ENCODE measurements at places on chromosomes 11 and 22. TPM values are rescaled to one million over a fixed set of nuclear protein-coding genes. Genes with fewer than 3 reads are reported as not detected.

GRCh38 chr22:41923595-41924276, 2.9 kb downstream of the TNFRSF13C start:
- peak overlapping the region; percentile 71 for H3K27ac ChIP-seq
- H3K36me3 ChIP-seq = 0 out of 2 replicates have a peak, but pooled peaks cover 9% of the 10 kb centered on the region
- no peak for DNase-seq
- H3K4me1 ChIP-seq = peaks cover 64% of the 10 kb centered on the region
- H3K27me3 ChIP-seq = no peaks in the 10 kb centered on the region

GRCh38 chr11:99693941-99694492, 673.3 kb downstream of the CNTN5 start:
- no peaks in the 10 kb centered on the region for H3K27me3 ChIP-seq
- no peak overlapping the region for H3K4me3 ChIP-seq
- H3K4me1 ChIP-seq = no peaks in the 10 kb centered on the region
- H3K36me3 ChIP-seq = no peaks in the 10 kb centered on the region
- DNase-seq = no peak
- H3K27ac ChIP-seq = no peak overlapping the region

Gene SCUBE1
- total RNA-seq = not detected

- H3K4me3 ChIP-seq = no peak overlapping the region
- no peaks in the 10 kb centered on the region for H3K27me3 ChIP-seq
- H3K4me1 ChIP-seq = peaks cover 18% of the 10 kb centered on the region
- no peaks in the 10 kb centered on the region for H3K36me3 ChIP-seq
These were observed 31.4 kb upstream of the NUP160 start for GRCh38 chr11:47879259-47880158.

Gene PKNOX2
- total RNA-seq = not detected

Gene FAM227A
- total RNA-seq = 0.33 TPM

GRCh38 chr11:69828971-69829344, 9.7 kb upstream of the FGF3 start:
- no peaks in the 10 kb centered on the region for H3K4me1 ChIP-seq
- no peaks in the 10 kb centered on the region for H3K36me3 ChIP-seq
- H3K27me3 ChIP-seq = no peaks in the 10 kb centered on the region
- H3K27ac ChIP-seq = no peak overlapping the region

GRCh38 chr22:39344046-39344390, 5.8 kb upstream of the SYNGR1 start:
- no peak overlapping the region for H3K4me3 ChIP-seq
- no peak overlapping the region for H3K27ac ChIP-seq
- no peaks in the 10 kb centered on the region for H3K36me3 ChIP-seq
- H3K27me3 ChIP-seq = peaks cover 1% of the 10 kb centered on the region
- DNase-seq = no peak

- H3K27me3 ChIP-seq = no peaks in the 10 kb centered on the region
- H3K4me1 ChIP-seq = no peaks in the 10 kb centered on the region
- peak; percentile 38 for DNase-seq
- no peak overlapping the region for H3K27ac ChIP-seq
These were observed 42.5 kb downstream of the LARGE2 start for GRCh38 chr11:45964911-45965389.

DNA sequence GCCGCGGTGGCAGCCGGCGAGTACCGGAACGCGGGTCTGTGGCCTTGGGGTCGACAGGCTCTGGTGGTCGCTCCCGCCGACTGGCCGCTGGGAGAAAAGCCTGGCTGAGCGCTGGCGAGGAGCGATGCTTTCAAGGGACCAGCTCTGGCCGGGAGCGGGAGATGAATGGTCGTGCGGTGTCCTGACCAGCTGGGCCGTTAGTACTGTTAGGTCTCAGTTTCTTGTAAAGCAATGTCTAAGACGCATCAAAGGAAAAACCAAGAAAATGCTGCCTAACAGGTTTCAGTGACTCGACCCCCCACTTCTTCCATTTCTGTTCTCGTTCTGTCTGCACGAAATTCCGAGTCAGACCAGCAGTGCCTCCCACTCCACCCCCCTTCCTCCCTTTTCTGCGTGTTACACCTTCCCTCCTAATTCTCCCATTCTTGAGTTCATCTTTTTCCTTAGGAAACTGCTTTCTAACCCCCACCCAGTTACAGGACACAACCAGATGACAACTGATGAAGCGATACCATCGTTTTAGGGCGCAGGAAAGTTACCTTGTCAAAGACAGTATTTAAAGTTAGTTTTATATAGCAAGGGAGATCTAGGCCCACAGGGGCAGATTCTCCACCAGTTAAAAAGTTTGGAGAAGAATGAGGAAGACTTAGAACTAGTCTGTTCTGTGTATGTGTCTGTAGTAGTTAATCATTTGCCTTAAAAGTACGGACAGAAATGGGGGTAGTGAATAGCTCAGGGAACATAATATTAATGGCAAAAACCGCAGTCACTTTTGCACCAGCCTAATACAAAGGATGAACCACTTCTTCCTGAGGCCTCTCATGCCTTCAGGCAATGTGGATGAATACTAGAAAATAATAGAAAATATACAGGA, 1.0 kb downstream of the CUL5 start:
- H3K27ac ChIP-seq = peak overlapping the region; percentile 80
- no peak for DNase-seq
- no peaks in the 10 kb centered on the region for H3K36me3 ChIP-seq
- H3K27me3 ChIP-seq = no peaks in the 10 kb centered on the region
- H3K4me1 ChIP-seq = no peaks in the 10 kb centered on the region

DNA sequence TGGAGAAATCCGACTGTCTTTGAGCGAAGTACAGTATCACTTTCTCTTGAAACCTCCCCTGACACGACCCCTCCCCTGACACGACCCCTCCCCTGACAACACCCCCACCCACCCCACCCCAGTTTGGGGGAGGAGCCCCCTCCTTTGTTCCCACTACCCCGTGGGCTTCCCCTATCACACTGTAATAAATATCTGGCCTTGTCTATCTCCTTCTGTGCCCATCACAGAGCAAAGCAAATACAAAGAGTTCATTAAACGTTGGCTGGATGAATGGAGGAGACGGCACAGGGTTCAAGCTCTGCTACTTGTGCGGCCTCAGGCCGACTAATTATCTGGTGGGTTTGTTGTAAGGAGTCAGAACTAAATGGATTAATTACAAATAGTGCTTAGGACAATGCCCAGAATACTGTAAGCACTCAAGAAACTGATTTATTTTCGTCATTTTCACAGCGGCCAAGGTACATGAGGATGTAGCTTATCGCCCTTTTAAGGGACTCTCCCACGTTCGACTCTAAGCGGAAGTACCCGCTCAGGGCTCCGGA, 628 bp upstream of the GGA1 start:
- H3K27ac ChIP-seq = peak overlapping the region; percentile 87
- H3K36me3 ChIP-seq = no peaks in the 10 kb centered on the region
- peaks cover 17% of the 10 kb centered on the region for H3K4me1 ChIP-seq
- DNase-seq = peak; percentile 94
- H3K27me3 ChIP-seq = no peaks in the 10 kb centered on the region

DNA sequence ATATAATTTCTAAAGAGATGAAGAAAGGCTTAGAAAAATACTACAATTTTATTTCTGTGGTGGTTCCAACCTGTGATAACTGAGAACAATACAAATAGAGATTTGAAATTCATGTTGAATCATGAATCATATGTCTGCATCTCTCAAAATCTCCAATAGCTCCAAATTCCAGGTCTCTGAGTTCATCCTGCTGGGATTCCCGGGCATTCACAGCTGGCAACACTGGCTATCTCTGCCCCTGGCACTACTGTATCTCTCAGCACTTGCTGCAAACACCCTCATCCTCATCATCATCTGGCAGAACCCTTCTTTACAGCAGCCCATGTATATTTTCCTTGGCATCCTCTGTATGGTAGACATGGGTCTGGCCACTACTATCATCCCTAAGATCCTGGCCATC, at the start of gene OR56B1:
Gene OR56B1 (plus strand): TSS at position 53 of the 400 bp plus-strand sequence. CDS start 69 bp downstream, at position 122.
- no peaks in the 10 kb centered on the region for H3K27me3 ChIP-seq
- no peak for DNase-seq

DNA sequence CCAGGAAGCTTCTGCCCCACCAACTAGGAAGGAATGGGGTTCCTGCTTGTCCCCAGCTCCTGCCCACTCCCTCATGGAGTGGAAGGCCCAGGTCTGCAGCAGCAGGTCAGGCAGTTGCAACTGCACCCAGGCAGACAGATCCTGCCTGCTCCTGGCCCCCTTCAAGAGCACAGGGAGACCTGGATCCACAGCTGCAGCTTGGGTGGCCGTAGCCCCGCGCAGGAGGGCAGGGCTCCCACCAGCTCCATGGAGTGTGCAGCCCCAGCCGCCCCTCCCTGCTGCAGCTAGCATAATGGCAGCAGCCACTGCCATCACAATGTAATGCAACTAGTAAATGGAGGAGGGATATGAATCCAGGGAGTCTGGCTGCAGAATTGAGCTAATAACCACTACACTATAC, 187.5 kb upstream of the PLET1 start:
- H3K27ac ChIP-seq = no peak overlapping the region
- H3K27me3 ChIP-seq = no peaks in the 10 kb centered on the region
- no peak overlapping the region for H3K4me3 ChIP-seq
- H3K4me1 ChIP-seq = no peaks in the 10 kb centered on the region

Gene TIMP3
- total RNA-seq = 0.74 TPM

DNA sequence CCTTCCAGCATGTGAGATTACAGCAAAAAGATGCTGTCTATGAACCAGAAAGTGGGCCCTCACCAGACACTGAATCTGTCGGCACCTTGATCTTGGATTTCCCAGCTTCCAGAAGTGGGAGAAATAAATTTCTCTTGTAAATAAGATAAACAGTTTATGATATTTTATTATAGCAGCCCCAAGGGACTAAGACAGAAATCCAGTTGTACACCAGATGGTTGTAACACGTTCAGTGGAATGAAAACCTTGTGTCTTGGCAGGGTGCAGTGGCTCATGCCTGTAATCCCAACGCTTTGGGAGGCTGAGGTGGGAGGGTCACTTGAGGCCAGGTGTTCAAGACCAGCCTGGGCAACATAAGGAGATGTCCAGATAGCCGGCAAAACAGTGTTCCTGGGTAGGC, 61.8 kb downstream of the MCHR1 start:
- DNase-seq = no peak
- H3K4me3 ChIP-seq = no peak overlapping the region
- H3K27me3 ChIP-seq = no peaks in the 10 kb centered on the region
- no peaks in the 10 kb centered on the region for H3K4me1 ChIP-seq
- H3K27ac ChIP-seq = no peak overlapping the region

Gene FOLR3
- total RNA-seq = not detected

Gene GGTLC3
- total RNA-seq = not detected

DNA sequence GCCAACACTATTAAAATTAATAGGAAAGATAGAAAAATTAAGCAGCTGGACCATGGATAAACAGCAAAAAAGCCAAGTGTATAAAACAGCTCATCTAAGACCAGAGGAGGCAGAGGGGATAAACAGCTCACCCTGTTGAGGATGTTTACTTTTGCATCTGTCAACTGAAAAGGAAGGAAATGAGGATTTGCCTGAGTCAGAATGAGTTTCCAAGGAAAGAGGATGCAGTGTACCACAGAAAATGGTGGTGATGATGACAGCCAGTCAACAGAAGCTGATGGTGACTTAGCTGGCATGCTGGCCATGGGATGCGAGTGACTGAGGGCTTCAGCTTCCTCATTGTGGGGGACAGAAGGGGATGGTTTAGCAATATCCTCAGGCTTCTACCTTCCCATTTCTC, 183.5 kb downstream of the KIRREL3 start:
- H3K4me1 ChIP-seq = no peaks in the 10 kb centered on the region
- H3K27me3 ChIP-seq = peaks cover 4% of the 10 kb centered on the region
- H3K27ac ChIP-seq = no peak overlapping the region
- no peaks in the 10 kb centered on the region for H3K36me3 ChIP-seq

DNA sequence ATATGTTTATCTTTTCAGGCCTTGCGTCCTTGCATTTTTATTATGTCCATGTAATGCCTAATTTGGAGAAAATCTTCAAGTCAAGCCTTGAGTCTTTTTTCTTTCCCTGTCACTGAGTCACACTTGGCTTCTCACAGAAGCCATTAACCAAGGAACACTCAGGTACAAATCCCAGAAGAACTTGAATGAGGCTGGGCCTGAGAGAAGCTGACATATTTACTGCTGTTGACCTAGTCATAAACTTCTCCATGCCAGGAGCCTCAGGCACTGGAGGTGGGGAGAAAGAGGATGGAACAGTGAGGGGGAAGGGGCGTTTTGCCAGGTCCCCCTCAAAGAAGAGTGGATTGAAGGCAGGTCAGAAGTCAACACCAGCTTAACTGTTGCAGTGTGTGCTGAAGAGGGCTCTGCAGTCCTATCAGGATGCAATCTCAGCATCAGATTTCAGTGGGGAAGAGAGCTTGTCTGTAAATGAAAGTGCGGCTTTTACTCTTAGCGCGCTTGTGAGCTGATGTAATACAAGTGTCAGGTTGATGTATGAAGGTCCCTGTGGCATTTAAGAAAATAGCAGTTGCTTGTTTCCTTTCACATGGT, 526.0 kb downstream of the ETS1 start:
- no peaks in the 10 kb centered on the region for H3K4me1 ChIP-seq
- no peak overlapping the region for H3K27ac ChIP-seq
- H3K27me3 ChIP-seq = no peaks in the 10 kb centered on the region
- no peak overlapping the region for H3K4me3 ChIP-seq
- H3K36me3 ChIP-seq = no peaks in the 10 kb centered on the region

- H3K36me3 ChIP-seq = no peaks in the 10 kb centered on the region
- no peaks in the 10 kb centered on the region for H3K27me3 ChIP-seq
These were observed 12.0 kb upstream of the SYT8 start for GRCh38 chr11:1822648-1823375.

- no peaks in the 10 kb centered on the region for H3K27me3 ChIP-seq
- no peaks in the 10 kb centered on the region for H3K36me3 ChIP-seq
- no peaks in the 10 kb centered on the region for H3K4me1 ChIP-seq
These were observed 131.4 kb downstream of the PKNOX2 start for GRCh38 chr11:125295931-125296330.

- H3K27me3 ChIP-seq = no peaks in the 10 kb centered on the region
- no peak overlapping the region for H3K27ac ChIP-seq
- no peak for DNase-seq
- H3K36me3 ChIP-seq = no peaks in the 10 kb centered on the region
- no peak overlapping the region for H3K4me3 ChIP-seq
These were observed 12.7 kb downstream of the ANKRD42 start for GRCh38 chr11:83206221-83206620.

Gene GRAMD1B
- 49.1 TPM for total RNA-seq

DNA sequence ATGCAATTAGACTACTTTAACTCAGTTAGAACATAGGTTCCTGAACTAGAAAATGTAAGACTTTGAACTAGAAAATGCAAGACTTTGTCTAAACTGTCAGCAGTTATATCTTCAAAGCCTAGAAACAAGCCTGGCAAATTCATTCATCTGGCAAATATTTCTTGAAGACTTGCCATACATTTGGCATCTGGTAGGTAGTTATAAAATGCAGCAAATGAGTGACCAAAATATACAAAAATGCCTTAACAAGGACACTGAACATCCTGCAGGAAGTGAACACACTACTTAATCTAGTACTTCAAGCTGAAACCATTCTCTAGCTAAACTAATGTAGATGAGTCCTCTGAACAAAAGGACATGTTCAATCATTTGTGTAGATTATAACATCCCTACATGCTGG, 84.7 kb upstream of the SCUBE2 start:
- H3K4me3 ChIP-seq = no peak overlapping the region
- H3K27me3 ChIP-seq = no peaks in the 10 kb centered on the region
- no peaks in the 10 kb centered on the region for H3K4me1 ChIP-seq
- H3K36me3 ChIP-seq = no peaks in the 10 kb centered on the region

GRCh38 chr11:64686466-64687170, 36.4 kb downstream of the NRXN2 start:
- no peak overlapping the region for H3K27ac ChIP-seq
- H3K4me3 ChIP-seq = no peak overlapping the region
- DNase-seq = no peak

- no peak for DNase-seq
- no peaks in the 10 kb centered on the region for H3K36me3 ChIP-seq
These were observed 565 bp downstream of the GAS2L1 start for GRCh38 chr22:29306835-29307595.
